ENCODE measurements at places on chromosomes 13 and 19.

DNA sequence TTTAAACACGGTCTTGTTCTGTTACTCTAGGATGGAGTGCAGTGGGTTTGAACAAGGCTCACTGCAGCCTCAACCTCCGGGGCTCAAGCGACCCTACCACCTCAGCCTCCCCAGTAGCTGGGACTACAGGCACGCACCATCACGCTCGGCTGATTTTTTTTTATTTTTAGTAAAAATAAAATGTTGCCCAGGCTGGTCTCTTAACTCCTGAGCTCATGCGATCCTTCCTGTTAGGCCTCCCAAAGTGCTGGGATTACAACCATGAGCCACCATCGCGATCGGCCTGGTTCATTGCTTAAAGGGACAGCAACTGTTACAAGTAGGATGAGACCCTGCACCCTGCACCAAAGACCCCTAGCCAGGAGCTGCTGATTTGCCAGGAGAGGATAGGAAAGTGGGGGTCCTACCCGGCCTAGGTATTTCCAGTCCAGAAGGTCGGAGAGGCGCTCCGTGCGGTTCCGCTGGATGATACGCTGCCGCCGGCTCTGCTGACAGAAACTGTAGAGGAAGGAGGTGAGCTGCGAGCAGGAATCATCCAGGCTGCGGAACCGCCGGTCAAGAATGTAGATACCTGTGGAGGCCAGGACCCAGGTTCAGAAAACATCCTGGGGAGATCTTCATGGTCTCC lies 5.1 kb downstream of the FTL start:
- no peak for DNase-seq

DNA sequence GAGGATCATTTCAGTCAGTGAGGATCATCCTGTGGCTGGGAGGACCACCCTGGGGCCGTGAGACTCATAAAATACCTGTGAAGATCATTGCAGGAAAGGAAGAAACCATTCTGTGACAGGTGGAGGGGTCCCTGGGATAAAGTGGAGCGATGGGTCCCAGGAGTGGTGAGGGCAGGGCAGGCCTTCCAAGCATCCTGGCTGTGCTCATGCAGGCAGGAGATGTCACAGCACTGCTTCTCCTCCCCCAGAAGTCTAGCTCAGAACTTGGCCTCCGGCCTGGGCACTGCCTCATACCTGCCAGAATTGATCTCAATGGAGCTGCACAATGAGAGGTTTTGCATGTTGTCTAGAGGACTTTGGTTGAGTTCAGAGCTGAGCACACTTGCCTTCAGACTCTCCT lies 11.1 kb downstream of the KLK1 start:
- no peak for DNase-seq

GRCh38 chr13:50714891-50715290 lies 128.6 kb downstream of the DLEU7 start:
- no peak for DNase-seq

DNA sequence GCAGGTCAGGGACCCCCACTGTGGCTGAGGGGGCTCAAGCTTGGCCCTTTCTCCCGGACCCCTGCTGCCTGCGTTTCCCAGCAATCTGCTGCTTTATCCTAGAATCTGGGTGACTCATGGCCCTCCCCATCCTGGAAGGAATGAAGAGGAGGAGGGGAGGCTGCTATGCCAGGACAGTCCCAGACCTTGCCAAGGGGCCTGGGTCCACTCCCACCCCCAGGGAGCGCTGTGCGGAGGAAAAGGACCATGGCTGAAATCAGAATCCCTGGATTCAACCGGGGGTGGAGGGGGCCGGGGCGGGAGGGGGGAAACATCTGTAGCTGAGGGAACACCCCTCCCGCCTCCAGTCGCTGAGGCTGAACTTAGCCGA lies 20.5 kb downstream of the ZNF114 start:
- DNase-seq, result no peak

DNA sequence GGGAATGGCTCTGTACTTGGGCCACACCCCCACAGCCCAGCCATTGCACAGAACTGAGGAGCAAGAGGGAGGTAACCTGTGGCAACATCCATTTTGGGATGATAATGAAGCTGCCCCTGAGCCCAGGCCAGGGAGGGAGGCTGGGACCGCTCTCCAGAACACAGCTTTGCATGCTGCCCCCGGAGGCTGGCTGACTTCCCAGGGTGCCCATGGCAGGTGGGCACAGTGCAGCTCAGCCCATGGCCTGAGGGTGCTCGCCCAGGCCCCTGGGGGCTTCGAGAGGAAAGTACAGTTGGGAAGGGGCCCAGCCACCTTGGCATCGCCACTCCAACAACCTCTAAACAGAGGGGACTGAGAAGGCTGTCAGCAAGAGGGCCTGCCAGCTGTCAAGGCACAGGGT lies 5.7 kb downstream of the COPE start:
- DNase-seq, result no peak

GRCh38 chr13:77507931-77508776 lies 27.4 kb upstream of the SCEL start:
- peak; percentile 78 for DNase-seq

- peak; percentile 39 for DNase-seq
Measured at GRCh38 chr13:44068169-44068568, 188.5 kb downstream of the LACC1 start.

DNA sequence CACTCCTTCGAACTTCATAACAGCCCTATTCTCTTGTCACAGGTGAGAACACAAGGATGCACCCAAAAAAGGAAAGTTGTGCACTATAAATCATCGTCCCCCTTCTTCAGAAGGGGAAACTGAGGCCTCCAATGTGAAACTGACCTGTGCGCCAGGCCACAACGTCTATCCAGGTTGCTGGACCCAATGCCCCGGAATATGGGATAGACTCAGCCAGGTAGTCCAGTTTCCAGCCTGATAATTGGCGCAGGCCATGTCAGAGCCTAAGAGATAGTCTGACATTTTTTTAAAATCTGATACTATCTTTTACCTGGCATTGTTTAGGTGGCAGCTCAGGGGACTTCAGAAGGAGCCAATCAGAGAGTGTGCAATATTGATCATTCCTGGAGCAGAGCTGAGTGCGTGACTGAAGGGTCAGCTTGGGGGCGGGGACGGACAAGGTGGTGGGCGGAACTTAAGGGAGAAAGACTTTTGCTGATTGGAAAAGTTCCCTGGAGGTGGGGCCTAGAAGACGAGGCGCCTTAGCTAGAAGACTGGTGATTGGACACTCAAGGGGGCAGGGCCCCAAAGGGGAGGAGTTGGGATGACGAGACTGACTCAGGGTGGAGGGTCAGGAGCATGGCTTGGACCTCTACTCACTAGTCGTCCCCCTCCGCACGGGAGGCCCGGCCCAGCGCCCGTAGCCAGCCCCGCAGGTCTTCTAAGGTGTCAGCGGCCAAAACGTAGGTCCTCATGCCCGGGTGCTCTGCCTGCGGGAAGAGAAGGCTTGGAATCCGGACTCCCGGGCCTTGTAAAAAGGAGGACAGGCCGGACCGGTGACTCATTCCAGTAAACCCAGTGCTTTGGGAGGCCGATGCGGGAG lies 8.5 kb downstream of the PLEKHA4 start:
- no peak for DNase-seq

All from skeletal muscle cell (primary cell).